NCI-H187 treated with DMSO at 0.1 percent for 48 hours (cell line): ENCODE measurements at places on chromosomes 3 and 15.

DNA sequence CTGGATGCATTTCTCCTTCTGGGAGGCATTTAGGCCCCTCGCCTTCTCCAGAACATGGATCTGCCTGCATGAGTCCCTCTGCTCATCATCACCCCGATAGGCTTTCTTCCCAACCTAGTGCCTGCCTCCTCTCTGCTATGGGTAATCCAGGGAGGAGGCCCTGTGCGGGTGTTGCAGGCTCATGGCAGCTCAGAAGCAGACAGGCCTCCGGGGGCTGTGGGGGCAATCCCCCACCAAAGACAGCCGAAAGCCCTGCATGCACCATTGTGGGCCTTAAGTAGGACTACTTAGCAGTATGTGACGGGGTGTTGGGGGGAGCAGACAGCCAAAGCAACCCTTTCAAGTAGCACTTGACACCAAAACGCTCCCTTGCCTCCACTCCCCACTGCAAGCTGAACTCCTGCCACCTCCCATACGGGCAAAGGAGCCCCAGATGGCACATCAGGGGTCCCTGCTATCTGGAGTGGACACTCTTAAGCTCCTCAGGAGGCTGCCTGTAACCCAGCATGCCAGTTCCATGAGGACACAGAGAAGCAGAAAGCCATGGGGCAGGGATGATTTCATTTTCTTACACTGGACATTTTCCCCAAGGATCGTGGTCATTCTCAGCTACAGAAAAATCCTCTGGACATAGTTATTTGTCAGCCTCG lies 98.8 kb upstream of the HACD2 start:
- DNase-seq = no peak

DNA sequence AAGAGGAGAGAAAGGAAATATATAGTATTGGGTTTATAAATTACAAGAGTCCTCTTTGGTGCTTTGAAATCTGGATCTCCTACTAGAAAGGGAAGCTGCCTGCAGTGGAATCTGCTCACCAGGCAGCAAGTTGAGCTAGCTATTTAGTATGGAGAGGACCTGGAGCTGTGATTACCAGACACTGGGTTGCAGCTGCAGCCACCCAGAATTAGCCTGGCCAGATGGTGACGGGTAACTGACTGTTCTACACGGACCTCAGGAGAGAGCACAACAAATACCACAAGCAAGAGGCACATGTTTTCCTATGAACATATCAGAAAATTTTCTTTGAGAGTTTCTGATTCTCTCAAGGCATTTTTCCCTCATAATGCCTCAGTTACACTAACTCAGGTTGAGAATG lies 46.5 kb downstream of the SYNPR start:
- no peak for DNase-seq

- no peak for DNase-seq
These were observed 55.0 kb upstream of the EPHA3 start for GRCh38 chr3:89052386-89052785.

DNA sequence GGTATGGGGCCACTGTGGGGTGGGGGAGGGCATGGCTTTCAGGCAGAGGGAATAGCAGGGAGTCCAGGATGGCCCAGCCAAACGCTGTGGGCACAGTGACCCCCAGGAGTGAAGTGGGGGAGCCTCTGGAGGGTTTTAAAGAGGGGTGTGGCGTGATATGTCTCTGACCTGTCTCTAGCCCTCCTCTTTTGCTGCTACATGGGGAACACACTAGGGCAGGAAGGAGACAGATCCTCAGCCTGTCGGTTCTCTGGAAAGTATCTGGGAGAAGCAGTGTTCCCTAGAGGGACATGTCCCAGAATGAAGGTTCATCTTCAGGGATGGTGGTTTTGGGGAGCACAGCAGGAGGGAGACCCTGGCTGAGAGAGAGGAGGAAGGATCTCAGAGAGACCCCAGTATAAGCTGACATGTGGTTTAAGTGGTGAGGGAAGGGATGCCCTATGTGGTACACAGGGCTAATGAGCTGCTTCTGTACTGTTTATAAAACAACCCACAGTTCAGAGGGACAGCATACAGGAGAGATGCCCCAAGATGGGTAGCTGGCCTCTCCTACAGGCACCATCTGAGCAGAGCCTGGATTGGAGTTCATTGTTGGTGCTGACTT lies 37.7 kb downstream of the TRIM71 start:
- DNase-seq = no peak

DNA sequence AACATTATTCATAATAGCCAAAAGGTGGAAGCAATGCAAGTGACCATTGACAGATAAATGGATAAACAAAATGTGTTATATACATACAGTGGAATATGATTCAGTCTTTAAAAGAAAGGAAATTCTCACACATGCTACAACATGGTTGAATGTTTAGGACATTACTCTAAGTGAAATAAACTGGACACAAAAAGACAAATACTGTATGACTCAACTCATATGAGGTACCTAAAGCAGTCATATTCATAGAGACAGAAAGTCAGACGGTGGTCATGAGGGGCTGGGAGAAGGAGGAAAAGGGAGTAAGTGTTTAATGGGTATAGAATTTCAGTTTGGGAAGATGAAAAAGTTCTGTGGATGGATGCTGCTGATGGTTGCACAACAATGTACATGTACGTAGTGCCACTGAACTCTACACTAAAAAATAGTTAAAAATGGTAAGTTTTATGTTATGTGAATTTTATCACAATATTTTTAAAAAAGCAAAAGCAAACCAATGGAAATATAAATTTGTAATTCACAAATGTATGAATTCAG lies 5.3 kb downstream of the TXNRD3 start:
- DNase-seq = no peak

DNA sequence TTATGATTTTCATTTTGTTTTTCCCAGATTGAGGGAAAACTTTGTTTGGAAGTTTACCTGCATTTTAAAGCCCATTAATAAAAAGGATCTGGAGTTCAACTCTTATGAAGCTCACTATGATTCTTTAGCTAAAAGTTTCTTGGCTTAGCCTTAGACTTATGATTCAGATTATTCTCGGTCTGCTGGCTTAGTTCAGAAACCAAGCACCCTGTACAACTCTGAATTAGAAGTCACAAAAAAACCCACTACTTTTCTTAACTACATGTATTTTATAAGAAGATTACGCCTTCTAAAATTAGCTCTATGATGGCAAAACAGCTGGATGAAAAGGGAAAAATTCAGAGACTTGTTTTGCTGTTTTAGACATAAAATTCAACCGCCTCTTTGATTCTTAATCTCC lies 14.3 kb upstream of the DENND4A start:
- DNase-seq = no peak

- DNase-seq = no peak
These were observed 77.8 kb downstream of the WWTR1 start for GRCh38 chr3:149579838-149580542.

DNA sequence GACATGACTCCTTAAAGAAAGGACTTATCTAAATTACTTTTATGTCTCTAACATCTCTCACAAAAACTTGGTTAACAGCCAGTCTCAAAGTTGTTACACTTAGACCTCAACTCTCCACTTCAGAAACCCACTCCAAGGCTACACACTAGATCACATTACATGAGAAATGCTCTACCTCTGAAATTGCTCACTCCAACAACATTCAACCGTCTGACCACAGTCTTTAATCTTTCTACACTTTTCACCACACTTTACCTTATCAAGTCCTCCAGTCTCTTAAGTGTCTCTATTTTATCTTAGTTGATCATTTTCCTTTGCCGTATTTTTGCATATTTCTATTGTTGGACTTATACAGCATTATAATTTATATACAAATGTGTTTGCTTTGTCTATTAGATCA lies 5.8 kb downstream of the SLC12A6 start:
- DNase-seq = no peak

- DNase-seq = no peak
These were observed 8.5 kb downstream of the IREB2 start for GRCh38 chr15:78446551-78446950.

DNA sequence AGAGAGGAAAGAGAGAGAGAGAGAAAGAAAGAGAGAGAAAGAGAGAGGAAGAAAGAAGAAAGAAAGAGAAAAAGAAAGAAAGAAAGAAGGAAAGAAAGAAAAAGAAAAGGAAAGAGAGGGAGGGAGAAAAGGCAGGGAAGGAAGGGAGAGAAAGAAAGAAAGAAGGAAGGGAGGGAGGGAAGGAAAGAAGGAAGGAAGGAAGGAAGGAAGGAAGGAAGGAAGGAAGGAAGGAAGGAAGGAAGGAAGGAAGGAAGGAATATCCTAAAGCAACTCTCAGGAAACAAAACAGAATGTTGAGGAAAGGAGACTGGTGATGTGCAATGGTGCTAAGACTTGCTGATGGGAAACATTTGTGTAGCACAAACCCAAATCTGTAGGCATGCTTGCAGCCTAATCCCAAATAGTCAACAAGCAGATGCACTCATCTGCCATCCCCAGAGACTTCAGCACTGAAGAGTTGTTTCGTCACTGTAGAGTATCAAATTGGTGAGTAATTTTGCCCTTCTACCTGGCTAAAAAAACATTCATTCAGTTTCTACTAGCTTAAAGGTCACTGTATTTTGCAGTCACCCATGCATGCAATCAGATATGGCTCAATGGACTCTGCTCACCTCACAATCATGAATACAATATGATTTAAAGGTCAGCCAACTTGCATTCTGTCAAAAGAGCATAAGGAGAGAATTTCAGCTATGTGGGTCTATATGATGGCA lies 480.3 kb downstream of the FGF12 start:
- no peak for DNase-seq

GRCh38 chr15:73683777-73684580 lies at the start of gene CD276:
Gene CD276, plus strand, starts transcription at chr15:73684383. Its CDS starts 15,257 bp downstream, at chr15:73699640.
- no peak for DNase-seq

DNA sequence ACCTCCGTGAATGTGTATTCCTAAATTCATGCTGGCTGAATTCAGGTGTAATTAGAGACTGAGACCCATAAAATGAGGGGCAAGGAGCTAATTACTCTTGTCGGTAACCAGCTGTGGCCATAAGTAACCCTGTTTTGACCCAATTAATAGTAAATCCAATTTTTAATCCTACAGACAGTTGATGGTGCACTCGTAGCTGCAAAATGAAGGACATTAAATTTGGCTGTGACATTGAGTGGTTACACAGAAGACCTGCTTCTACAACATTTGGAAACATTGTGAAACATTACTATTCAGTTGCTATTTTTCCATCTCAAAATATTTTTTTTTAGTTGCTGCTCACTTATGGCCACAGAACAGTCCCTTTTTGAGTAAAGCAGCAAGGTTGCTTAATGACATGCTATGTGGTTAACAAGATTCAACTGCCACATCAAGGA lies 33.0 kb downstream of the MBNL1 start:
- DNase-seq = no peak

DNA sequence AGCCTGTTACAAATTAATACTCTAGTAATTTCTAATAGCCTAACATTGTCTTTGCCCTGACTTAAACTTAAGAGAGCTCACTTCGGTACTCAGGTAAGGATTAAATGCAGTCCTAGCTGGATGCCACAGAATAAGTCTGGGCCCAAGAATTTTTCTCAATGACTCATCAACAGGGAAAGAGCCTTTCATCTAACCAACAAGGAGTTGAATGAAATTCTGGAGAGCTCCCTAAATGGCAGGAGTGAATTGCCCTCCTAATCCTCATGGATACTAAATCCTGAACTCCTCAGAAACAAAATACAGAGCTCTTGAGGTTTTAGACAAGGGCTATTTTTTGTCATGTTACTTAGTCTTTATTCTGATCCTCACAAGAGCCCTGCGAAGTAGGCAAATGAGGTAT lies 159.5 kb downstream of the PLCH1 start:
- no peak for DNase-seq

DNA sequence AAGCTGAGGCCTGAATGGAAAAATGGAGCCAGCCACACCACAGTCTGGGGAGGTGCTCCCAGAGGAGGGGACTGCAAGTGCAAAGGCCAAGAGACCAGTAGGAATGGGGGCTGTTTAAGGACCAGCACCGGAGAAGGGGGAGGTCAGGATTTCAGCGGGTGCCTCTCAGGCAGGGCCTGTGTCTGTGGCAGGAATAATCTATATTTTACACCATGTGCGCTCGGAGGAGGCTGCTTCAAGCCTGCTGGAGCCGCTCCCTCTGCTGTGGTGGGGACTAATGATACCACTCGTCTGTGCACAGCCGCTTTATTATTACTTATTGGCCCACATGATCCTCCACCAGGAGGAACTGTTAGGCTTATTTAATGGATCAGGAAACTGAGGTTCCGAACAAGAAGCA lies 45.3 kb downstream of the TPRA1 start:
- DNase-seq = no peak

DNA sequence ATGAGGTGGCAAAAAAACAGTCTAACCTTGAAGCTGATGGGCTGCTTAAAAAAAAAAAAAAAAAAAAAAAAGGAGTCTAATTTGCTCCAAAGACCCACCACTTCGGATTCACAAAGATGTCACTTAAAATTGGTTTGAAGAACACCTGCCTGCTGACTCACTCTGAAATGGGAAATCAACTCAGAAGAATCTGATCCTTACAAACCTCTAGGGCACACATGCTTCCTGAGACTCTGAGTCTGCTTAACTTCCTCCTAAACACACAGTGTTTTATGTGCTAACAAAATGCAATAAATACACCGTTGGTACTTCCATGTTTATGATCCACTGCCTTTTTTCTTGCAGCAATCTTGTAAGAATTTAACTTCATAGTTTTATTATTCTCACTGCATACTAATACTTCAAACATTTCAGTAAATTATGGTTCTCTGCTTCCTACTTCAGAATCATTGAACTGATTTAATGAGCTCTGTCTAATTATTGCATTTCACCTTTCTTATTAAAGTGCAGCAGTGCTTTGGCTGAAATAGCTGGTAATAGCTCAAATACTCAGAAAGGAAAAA lies 73.0 kb upstream of the FRMD4B start:
- DNase-seq = no peak

- no peak for DNase-seq
These were observed 6.7 kb downstream of the ARGFX start for GRCh38 chr3:121574449-121574848.

- no peak for DNase-seq
These were observed 13.1 kb downstream of the PARL start for GRCh38 chr3:183871541-183871940.

DNA sequence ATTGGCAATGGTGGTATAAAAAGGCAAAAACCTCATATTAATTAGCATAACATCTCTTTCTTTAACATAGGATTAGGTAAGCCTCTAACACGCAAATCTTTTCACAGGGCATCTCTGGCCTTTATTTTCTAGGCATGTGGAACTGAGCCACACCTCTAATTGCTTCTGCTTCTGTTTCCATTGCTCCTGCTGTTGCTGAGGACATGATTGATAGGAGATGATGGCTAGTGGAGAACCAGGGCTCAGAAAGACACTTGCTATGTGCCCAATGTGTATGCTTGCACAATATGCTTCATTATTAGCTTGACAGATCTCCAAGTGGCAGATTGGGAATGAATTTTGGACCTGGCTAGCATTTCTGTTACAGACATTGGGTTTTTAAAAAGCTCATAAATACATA lies 114.5 kb downstream of the EPHA3 start:
- no peak for DNase-seq

- no peak for DNase-seq
These were observed 207.0 kb downstream of the NTRK3 start for GRCh38 chr15:88049506-88049905.

DNA sequence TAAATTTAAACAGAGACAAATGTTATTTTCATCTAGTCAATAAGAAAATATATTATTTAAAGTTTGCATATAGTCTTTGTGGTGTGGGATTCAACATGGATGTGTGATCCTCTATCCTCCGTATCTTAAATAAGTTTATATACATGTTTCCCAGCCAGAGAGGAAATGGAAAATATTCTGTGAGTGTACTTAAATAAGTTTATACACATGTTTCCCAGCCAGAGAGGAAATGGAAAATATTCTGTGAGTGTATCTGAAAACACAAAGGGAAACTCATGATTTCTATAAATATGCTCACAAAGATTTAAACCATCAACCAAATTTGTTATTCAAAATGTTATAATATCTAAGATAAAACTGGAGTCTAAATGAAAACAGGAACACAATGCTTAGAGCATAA lies 110.0 kb upstream of the MELTF start:
- no peak for DNase-seq

GRCh38 chr15:55977231-55977630 lies 16.2 kb downstream of the NEDD4 start:
- DNase-seq = no peak
